ENCODE measurements at places on chromosomes 6 and 20.

DNA sequence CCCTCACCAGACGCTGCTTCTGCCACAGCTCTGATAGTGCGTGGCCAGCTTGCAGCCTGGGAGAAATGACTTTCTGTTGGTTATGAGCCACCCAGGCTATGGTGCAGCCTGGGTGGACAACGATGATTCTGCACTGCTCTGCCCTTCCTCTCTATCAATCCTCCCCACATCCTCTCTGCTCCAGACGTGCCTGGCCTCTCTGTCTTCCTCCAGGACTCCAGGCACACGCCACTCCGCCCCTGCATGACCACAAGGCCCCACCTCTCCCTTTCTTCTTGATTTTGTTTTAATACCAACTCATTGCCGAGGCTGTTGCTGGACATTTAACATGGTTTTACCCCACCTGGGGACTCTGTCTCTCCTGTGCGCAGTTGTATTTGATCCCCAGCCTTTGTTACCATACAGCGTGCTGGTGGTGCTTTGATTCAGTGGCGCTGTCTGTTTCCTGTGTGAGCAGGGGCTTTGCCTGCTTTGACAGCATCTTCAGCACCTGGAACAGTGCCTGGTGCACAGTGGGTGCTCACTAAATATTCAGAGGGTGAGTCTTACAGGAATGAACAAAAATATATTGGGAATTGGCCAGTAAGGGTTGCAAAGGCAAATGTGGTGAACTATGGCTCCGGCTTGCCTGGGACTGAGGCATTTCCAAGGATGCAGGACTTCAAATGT lies 280.9 kb downstream of the CDH26 start:
- no peak for DNase-seq

GRCh38 chr20:43761386-43762340 lies 34.9 kb upstream of the GTSF1L start:
- DNase-seq = no peak

DNA sequence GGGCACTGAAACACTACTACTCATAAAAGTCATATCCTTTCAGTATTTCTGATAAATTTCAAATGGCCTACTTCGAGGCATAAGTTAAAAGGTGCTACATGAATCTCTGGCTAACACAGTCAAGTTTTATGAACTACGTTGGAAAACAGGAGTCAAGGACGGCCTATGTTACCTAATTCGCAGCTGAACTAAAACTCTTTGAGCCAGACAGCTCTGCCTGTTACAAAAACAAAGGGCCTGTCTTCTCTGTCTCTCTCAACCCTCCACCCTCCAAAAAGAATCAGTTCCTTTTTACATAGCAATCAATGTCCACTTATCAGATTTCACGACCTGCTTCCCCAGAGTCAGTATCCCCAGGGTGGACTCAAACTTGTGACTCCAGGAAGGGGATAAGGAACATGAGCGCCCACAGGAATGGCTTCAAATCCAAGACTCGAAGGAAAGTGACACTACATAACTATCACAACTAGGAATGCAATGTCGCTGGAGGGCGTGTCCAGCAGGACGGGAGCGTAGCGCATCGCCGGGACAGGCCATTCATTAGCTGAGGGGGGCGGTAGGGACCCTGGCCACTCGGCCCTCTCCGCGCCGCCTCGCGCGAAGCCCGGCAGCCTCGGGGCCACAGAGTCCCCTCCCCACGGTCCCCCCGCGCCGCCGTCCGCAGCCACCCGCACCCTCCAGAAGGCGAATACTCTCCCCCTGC lies 591 bp downstream of the IBTK start:
- DNase-seq = peak; percentile 58

GRCh38 chr6:157445277-157446009 lies 64.5 kb downstream of the ZDHHC14 start:
- DNase-seq = no peak

- no peak for DNase-seq
Observed at GRCh38 chr20:33334111-33334510, 51.1 kb downstream of the BPIFB1 start.

- DNase-seq = no peak
Observed at GRCh38 chr6:28868873-28869272, 54.9 kb downstream of the TRIM27 start.

GRCh38 chr20:53524589-53525312 lies 68.9 kb downstream of the ZNF217 start:
- DNase-seq = no peak

GRCh38 chr20:54648421-54649142 lies 173.2 kb downstream of the DOK5 start:
- DNase-seq = no peak

DNA sequence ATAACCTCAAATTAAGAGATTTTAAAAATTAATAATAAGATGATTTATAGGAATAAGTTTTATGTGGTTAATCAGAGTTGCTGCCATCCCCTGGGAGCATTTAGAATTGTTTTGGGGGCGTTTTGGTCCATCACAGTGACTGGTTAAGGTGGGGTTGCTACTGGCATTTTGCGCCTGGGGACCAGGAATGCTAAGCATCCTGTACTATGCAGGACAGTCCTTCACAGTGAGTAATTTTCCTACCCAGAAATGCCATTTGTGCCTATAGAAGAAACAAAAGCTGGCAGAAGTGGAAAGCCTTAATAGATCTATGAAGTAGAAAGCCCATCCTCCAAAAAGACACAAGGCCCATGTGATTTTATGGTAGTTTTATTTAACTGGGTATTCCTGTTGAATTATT lies 118.0 kb downstream of the ANKS1A start:
- no peak for DNase-seq

DNA sequence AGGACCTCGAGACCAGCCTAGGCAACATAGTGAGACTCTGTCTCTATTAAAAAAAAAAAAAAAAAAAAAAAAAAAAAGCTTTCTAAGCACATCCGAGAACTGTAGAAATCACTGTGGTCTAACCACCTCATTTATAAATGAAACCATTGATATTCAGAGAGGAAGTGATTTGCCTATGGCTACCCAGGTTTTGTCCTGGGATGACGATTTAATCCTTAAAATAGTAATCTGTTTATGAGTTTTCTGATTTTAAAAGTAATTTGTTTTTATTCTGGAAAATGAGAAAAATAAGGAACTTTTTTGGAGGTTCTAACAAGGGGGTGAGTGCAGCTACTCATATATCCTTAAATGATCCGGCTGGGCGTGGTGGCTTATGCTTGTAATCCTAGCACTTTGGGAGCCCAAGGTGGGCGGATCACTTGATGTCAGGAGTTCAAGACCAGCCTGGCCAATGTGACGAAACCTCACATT lies 6.5 kb upstream of the BTN3A2 start:
- DNase-seq = no peak

DNA sequence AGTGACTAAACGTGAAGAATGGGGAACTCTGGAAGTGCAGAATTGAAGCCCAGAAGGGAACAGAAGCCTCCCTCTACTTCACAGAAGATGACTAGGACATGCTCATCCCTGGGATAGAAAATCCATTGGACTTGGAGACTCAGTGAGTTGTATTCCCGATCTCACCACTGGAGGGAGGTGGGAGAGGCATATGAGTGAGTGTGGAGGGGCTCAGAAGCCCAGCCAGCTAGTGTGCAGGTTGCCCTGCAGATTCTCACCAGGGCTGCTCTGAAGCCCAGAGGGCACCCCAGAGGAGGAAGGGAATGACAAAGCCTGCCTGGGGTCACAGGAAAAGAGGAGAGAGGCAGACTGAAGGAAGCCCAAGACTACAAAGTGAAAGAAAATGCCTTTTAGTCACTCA lies 42.1 kb upstream of the HLA-E start:
- DNase-seq = peak; percentile 29

DNA sequence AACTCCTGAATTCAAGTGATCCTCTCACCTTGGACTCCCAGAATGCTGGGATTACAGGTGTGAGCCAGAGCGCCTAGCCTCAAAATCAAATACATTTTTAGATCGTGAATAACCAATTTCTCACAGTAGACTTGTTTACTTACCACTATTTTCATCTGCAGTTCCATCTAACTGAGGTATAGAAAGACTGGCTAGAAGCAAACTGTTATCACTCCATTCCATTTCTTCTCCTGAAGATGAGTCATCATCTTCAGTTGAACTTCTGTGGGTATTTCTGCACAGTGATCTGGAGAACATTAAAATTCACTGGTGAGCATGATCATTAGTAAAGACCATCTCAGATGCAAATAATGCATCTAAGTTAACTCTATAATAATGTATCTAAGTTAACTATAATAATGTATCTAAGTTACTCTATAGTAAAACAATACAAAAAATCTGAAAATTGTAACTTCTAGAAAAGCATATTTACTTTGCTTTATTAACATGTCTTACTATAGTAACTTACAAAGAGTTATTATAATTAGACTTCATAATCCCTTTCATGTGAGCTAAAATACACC lies 105.4 kb downstream of the REV3L start:
- no peak for DNase-seq

- DNase-seq = no peak
Observed at GRCh38 chr20:829551-829950, 4.0 kb upstream of the FAM110A start.

DNA sequence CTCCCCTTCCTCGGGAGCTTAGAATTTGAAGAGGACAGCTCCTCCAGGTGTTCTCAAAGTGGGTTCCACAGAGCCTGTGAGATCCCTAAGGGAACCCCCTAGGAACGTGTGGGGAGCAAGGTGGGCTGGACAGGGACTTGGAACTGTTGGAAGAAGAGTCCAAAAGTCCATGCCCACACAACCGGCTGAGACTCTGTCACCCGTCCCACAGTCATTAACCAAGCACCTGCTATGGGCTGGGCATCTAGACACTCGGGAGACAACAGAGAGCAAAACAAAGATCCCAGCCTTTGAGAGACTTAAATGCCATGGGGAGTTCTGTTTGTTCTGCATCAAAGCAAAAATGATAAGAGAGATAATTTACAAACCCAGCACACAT lies 51.9 kb upstream of the SAYSD1 start:
- DNase-seq = no peak

- DNase-seq = no peak
Observed at GRCh38 chr20:10646886-10647420, 26.8 kb downstream of the JAG1 start.

- no peak for DNase-seq
Observed at GRCh38 chr6:41937472-41937860, 4.1 kb downstream of the CCND3 start.

- no peak for DNase-seq
Observed at GRCh38 chr6:90701146-90701781, 114.4 kb upstream of the MAP3K7 start.

GRCh38 chr6:49202924-49203536 lies 260.0 kb downstream of the MMUT start:
- DNase-seq = no peak

DNA sequence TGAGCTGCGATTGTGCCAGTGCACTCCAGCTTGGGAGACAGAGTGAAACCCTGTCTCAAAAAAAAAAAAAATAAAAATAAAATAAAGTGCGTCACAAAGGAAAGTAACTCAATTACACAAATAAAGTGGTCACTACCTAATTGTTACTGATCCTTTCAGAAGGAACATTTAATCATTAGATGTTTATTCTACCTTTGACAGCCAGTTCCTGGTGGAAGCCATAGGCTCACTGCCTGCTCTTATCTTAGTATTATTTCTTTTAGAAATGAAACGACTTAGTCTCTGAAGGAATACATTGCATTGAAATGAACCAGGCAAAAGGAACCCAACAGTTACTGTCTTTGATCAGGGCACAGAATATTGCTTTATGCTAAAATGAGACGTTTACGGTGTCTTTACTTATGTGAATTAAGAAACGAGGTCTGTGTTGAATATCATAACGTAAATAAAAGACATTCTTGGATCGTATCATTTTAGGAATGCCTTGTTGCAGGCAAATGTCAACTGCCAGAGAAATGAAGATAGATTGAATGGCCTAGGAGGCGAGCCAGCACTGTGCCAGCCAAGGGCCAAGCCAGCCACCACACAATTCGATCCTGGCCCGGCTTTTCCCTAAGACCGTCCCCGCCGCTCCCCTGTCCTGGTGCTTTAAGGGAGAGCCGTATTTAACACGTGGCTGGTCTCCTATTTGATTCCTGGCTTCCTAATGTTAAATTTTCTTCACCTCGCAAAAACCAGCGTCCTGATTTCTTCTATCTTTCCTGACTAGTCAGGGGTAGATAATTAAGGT lies 136.7 kb upstream of the GMDS start:
- no peak for DNase-seq

DNA sequence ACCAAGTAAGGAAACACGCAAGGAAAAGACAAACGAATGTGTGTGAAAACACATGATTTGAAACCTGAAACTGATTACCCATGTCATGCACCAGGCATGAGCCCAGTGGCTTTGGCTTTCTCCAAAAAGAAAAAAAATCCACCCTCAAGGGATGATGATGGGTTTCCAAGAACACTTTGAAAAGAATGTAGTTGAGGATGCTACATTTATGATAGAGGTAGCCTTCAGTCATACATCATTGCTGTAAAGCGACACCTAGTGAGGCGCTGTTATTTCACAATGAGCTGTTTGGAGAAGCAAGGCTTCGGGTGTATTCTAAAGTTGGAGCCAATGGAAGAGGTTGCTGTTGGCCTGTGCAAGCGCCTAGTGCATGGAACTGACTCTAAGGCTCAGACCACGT lies 124.9 kb downstream of the SCML4 start:
- no peak for DNase-seq

- DNase-seq = peak; percentile 57
Observed at GRCh38 chr6:85126485-85127167, 323.3 kb upstream of the NT5E start.

DNA sequence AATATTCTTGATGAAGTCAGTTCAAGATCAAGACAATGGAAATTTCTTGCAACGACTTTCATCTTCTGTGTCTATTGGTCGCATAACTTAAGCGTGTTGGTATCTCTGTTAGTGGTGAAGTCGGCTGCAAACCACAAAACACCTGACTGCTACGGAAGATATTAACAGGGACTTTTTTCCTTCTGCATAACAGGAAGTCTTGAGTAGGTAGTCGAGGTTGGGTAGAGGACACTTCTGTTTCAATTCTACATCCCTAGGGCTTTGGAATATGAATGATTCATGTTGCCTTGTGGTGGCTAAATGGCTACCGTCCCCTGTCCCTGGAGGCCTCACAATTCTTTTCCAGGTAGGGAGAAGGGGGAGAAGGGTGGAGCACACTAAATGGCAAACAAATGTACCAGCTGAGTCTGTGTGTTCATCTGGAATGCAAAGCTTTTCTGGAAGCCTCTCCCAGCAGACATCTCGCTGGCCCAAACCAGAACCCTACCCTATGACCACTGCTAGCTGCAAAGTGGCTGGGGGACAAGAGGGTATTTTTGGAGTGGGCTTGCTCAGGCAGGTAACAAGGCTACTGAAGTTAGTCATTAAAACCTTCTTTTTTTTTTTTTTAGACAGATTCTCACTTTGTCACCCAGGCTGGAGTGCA lies 34.6 kb upstream of the NKX2-2 start:
- DNase-seq = no peak

GRCh38 chr20:35991142-35991771 lies 22.9 kb downstream of the CNBD2 start:
- no peak for DNase-seq

GRCh38 chr6:14278446-14278845 lies 160.9 kb downstream of the CD83 start:
- no peak for DNase-seq

DNA sequence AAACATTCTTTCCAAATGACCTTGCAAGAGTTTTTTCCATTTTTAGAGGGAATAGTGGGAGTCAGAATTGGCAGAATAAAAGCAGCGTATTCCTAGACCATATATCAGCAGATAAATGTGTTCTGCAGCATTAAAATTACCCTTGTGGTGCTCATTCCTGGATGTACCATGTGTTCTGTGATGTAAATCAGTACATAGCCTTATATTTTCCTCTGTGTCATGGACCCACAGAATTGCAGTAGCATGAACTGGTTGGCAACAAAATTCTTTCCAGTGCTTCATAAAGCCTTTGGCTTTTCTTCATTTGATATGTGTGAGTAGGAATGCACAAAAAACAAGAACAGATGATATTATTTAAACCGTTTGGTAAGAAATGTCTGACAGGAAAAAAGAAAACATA lies 32.5 kb downstream of the ANKEF1 start:
- DNase-seq = no peak

Data from neuronal stem cell (in vitro differentiated cells).